ENCODE measurements at places on chromosomes 3 and 15.

- DNase-seq = no peak
These were observed 15.8 kb downstream of the ST3GAL6 start for GRCh38 chr3:98778852-98779413.

GRCh38 chr3:41974223-41974622, 12.3 kb upstream of the ULK4 start:
- DNase-seq = no peak

- DNase-seq = no peak
These were observed 273.9 kb downstream of the TIGIT start for GRCh38 chr3:114567771-114568170.

DNA sequence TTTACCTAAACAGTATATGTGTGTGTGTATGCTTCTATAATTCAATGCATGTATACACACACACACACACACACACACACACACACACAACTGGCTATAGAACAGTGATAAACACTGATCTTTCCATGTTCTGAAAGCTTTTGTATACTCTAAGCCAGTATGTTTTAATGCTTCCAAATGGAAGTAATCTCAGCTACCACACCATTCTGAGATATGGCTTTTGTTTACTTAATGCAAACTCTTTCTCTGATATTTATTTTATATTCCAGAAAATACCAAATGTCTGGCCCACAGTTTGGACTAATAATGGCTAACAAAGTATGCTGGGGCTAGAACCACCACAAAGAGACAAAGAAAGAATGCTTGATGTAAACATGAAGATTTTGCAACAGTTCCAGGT, 199.4 kb upstream of the ARHGEF26 start:
- DNase-seq = no peak

DNA sequence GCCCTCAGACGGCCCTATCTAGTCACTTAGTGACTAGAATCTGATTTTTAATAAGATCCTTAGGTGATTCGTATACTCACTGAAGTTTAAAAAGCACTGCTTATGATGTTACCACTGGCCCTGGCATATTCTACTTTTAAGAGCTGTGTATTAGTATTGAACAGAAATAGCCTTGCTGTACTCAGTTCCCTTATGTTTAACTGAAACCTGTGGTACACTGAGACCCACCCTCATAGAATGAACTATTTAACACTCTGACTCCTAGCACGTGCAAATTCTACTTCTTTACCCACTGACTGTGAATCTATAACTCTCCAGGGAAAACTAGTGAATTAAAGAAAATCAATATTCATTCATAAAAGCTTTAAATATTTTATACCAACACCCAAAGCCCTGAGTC, 108.9 kb downstream of the CCNL1 start:
- no peak for DNase-seq

- DNase-seq = no peak
These were observed 133.1 kb upstream of the ABHD17C start for GRCh38 chr15:80562033-80562432.

DNA sequence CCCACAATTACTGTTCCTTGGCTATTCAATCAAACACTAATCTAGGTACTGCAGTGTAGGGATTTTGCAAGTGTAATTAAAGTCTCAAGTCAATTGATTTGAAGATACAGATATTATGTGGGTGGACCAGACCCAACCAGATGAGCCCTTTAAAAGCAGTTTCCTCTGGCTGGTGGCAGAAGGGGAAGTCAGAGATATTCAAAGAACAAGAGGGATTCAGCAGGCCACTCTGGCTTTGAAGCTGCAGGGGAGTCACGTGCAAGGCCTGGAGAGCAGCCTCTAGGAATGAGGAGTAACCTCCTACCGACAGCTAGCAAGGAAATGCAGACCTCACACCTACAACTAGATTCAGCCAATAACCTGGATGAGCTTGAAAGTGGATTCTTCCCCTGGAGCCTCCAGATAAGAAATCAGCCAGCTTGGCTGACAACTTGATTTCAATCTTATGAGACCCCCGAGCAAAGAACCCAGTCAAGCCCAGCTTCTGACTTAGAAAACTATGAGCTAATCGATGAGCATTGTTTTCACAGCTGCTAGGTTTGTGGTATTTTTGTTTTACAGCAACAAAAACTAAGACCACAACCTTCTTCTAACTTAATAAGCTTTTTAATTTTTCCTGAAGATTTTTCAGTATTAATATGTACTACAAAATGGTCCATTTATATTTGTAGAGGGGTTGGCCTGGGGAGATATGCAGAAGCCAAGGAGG, 13.4 kb downstream of the HACD2 start:
- DNase-seq = no peak

DNA sequence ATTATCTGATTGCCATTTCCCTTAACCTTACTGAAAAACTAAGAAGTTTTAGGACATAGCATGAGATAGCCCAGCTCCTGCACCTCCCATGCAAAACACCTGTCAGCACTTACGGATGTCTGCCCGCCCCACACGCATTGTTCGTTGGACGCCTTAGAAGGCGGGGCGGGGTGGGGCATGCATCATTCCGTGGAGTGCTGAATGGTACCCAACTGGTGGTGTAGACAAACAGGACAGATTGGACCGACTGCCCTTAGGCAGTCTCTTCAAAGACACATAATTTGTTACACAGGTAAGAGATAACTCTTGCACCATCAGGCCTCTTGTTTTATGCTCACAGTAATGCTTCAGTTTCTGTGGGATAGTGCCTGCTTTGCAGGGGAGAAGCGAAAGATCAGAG, 93.8 kb downstream of the SMAD6 start:
- no peak for DNase-seq

DNA sequence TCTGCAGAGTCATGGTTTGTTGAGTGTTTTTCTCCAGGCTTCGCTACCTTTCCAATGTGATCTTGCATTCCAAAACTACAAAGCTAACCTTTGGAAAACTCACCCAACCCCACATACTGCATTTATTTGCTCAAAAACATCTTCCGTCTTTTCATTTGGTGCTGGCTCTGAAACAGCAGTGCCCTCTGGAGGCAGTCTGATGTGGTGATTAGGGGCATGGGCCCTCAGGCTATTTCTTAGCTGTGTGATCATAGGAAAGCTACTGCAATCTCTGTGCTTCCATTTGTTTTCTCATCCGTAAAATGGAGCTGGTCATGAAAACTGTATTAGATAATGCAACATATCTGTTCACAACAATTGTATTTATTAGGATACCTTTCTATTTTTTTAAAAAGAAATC, 47.0 kb downstream of the MTHFS start:
- DNase-seq = no peak

GRCh38 chr15:63599401-63600000, 2.3 kb downstream of the FBXL22 start:
- no peak for DNase-seq

DNA sequence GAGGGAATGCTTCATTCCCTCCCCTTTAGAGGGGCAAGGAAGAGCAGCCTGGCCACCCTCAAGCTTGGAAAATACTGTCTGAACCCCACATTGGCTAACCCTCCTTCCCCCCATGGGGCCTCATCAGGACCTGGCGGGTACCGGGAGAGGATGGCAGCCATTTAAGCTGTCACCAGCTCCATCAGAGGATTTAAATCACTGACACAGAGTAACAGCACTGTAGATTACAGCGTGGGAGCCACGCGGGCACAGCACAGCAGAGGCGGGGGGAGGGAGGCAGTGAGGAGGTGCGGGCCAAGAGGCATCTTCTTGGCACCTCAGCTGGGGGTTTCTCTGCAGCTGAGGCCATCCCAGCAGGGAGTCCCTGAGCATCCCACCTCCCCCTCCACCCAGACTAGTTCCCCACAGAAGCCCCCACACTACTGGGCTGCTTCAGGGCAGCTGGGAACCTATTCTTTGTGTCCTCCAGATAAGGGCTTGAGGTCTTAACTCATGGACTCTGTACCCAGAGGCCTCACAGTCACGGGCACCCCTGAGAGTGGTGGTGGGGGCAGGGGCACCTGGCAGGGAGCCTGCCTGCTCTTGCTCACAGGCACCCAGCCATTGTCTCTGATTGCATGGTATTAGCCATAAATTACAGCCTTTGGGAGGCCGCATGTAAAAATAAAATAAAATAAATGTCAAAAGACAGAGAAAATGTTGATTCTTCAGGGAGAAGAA, 21.9 kb upstream of the CACNA2D2 start:
- DNase-seq = no peak

- no peak for DNase-seq
These were observed 10.4 kb downstream of the NSMCE3 start for GRCh38 chr15:29259233-29259632.

DNA sequence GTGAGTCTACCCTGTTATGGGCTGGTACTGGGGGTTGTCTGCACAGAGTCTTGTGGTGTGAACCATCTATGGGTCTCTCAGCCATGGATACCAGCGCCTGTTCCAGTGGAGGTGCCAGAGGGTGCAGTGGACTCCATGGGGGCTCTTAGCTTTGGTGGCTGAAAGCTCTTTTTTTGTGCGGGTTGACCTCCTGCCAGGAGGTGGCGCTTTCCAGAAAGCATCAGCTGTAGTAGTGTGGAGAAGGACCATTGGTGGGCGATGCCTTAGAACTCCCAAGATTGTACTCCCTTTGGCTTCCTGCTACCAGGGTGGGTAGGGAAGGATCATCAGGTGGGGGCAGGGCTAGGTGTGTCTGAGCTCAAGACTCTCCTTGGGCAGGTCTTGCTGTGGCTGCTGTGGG, 602.6 kb downstream of the RSL24D1 start:
- DNase-seq = no peak

- no peak for DNase-seq
These were observed 1.3 kb downstream of the CCDC80 start for GRCh38 chr3:112639455-112640225.

GRCh38 chr15:92843814-92844213, 56.3 kb upstream of the CHD2 start:
- DNase-seq = no peak

- peak; percentile 10 for DNase-seq
These were observed at the start of gene PHLDB2 for GRCh38 chr3:111859061-111859973. Gene PHLDB2 (plus strand): TSS chr3:111859265. CDS start chr3:111884078, 24,813 bp downstream.

GRCh38 chr3:119205209-119205608, 31.8 kb downstream of the UPK1B start:
- DNase-seq = no peak

DNA sequence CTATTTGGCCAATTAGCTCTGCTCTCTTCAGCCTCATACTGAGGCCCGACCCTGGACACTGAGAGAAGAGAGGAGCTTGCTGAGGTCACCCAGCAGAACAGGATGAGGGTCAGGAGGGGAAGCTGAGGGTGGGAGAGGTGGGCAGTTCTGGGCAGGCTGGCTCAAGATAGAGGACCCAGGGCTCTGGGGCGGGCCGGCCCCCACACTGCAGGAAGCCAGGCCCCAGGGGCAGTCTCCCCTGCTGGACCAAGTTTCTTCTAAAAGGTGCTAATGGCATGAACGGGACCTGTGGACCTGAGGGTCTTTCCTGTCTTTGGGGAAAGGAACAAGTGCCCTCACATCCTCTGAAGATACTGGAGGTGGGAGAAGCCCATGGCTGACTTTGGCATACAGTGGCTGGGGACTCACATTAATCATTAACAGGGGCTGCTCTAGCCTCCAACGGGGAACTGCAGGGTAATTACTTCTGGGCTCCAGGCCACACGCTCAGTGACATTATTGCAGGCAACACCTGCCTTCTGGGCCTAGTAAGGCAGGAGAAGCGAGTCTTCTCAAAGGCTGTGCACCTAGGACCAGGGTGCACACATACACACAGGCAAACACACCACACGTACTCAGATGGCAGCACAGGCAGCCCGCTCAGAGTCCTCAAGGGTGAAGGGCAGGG, 10.6 kb downstream of the HCN4 start:
- DNase-seq = no peak

DNA sequence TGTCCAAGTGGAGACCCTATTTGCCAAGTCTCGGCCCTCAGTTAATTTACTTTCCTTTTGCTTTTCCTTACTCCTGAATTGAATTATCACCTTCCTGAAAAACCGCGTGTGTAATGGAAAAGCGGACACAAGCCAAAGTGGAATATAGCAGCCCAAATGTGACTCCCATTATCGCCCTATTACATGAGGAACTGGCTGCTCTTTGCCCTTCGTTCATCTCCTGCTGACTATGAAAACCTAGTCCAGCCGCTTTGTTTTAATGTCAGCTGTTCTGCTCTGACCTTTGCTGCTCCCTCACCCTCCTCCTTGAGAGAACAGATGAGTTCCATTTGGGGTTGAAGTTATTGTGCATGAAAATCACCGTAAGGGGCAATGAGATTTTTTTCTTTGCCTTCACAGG, 632.7 kb upstream of the SUCLG2 start:
- no peak for DNase-seq

- DNase-seq = no peak
These were observed 27.3 kb downstream of the LRRN1 start for GRCh38 chr3:3826521-3826920.

DNA sequence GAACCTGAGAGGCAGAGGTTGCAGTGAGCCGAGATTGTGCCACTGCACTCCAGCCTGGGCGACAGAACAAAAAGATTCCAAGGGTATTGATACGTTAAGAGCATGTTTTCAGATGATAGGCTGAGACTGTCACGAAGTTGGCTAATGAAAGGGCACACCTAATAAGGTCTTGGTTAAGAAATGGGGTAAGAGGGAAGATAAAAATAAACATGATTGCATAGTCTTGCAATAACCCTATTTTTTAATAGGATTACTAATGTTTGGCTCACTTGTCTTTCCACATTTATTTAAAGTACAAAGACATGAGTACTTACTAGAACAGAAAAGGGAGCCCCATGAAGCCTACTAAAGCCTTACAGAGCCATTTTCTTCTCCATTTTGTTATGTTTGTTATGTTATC, 109.0 kb downstream of the FRMD4B start:
- no peak for DNase-seq

GRCh38 chr15:61831505-61831921, 228.7 kb downstream of the VPS13C start:
- no peak for DNase-seq

- no peak for DNase-seq
These were observed 31.9 kb downstream of the EHD4 start for GRCh38 chr15:41940441-41940857.

GRCh38 chr3:126394179-126394976, at the start of gene CFAP100:
Gene CFAP100 (plus strand): TSS chr3:126394909. CDS start chr3:126396001, 1,092 bp downstream.
- DNase-seq = no peak

GRCh38 chr3:182969277-182969676, 11.1 kb downstream of the DCUN1D1 start:
- no peak for DNase-seq

- DNase-seq = peak; percentile 83
These were observed 26.6 kb upstream of the RASA2 start for GRCh38 chr3:141460097-141460704.

DNA sequence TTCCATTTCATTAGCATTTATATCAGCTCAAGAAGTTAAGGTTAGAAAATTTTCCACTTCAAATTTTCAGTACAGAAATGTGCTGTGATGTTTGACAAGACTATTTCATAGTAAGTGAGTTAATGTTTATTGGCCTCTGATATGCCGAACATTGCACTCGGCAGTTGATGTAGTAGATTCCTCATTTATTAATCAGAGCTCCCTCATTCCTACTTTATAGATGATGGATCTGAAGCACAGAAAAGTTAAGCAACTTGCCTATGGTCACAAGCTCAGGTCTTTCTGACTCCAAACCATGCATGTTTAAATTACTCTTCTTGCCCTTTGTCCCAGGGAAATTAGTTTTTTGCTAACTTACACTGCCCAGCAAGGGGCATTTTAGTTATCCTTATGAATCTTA, 92.0 kb downstream of the ATG7 start:
- no peak for DNase-seq

Data from stimulated activated CD8-positive, alpha-beta memory T cell treated with anti-CD3 and anti-CD28 coated beads, Interleukin-15, amount 100 ng/mL, for 1 hour (primary cell).